Right atrium auricular region (tissue), 2 donors: ENCODE measurements at places on chromosomes 11 and 22. TPM values are rescaled to one million over a fixed set of nuclear protein-coding genes. Genes with fewer than 3 reads are reported as not detected.

DNA sequence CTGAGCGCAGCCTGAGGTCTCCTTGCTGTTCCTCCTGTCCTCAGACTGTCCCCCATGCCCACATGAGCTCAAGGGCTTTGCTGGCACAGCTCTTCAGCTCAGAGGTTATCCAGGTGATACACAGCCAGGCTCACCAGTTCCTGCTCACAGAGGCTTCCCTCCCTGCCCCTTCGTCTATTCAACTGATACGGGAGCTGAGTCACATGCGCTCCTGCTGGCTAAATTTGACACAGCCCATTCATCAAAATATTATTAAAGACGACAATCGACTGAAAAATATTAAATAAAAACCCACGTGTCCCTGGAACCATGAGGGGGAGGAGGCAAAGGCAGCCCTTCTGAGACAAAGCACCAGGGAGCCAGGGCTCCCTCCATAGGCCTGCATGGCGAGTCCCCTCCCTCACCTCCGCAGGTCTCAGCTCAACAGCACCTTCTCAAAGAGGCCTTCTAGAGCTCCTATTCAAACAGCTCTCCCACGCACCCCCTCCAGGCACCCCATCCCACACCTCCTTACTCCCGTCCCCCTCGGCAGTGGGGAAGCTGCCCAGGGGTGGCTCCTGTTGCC is 40.5 kb downstream of the DUSP8 start:
- peaks cover 4% of the 10 kb centered on the region for H3K4me1 ChIP-seq
- H3K27ac ChIP-seq, result peak overlapping the region; percentile 83
- no peaks in the 10 kb centered on the region for H3K36me3 ChIP-seq
- no peak overlapping the region for H3K4me3 ChIP-seq
- DNase-seq, result no peak

GRCh38 chr11:87878373-87878825 is 296.8 kb downstream of the RAB38 start:
- no peaks in the 10 kb centered on the region for H3K36me3 ChIP-seq
- no peaks in the 10 kb centered on the region for H3K4me1 ChIP-seq
- no peak overlapping the region for H3K27ac ChIP-seq
- H3K4me3 ChIP-seq, result no peak overlapping the region

DNA sequence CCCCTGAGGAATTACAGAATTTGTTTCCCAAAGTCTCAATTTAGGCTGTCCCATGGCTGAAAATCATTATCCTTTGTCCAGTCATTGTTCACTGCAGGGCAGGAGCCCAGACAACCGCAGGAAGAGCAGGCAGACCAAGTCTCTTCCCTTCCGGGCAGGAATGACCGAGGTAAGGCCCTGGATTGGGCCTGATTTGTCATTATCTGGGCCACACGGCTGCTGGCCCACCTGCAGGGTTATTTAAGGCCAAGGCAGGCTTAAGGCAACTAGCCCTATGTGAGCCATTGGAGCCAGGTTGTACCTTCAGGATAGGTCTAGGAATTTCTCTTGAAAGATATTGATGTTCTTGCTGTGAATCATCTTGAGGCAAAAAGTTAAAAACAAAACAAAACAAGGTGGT is 9.7 kb upstream of the IL10RA start:
- H3K27me3 ChIP-seq, result no peaks in the 10 kb centered on the region
- H3K27ac ChIP-seq, result no peak overlapping the region
- H3K4me3 ChIP-seq, result no peak overlapping the region
- no peaks in the 10 kb centered on the region for H3K36me3 ChIP-seq
- H3K4me1 ChIP-seq, result peaks cover 18% of the 10 kb centered on the region
- DNase-seq, result no peak

DNA sequence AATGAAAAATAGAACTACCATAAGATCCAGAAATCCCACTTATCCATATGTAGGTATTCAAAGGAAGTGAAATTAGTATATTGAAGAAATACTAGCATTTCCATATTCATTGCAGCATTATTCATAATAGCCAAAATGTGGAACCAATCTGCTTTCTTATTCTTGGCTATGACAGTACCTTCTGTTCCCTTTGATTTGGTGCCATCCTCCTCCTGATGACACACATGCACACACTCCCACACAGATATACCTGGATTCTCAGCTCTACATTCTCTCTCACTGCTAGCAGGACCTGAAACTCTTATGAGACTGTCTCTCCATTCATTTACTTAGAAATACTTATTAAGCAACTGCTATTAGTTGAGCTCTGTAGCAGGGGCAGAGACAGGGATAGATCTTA is 582.6 kb upstream of the TENM4 start:
- no peaks in the 10 kb centered on the region for H3K36me3 ChIP-seq
- no peak for DNase-seq
- H3K4me1 ChIP-seq, result no peaks in the 10 kb centered on the region
- no peak overlapping the region for H3K4me3 ChIP-seq
- H3K27me3 ChIP-seq, result no peaks in the 10 kb centered on the region
- no peak overlapping the region for H3K27ac ChIP-seq

GRCh38 chr22:37082251-37082873 is 27.2 kb downstream of the TMPRSS6 start:
- no peaks in the 10 kb centered on the region for H3K27me3 ChIP-seq
- no peak overlapping the region for H3K27ac ChIP-seq
- DNase-seq, result no peak
- no peak overlapping the region for H3K4me3 ChIP-seq
- H3K4me1 ChIP-seq, result no peaks in the 10 kb centered on the region

SYTL2 gene
- 12.1 TPM for total RNA-seq

KIF18A gene
- 0.52 TPM for total RNA-seq
